ENCODE measurements at places on chromosomes 16 and 17.

GRCh38 chr17:55575058-55575636 lies 63.9 kb upstream of the SMIM36 start:
- H3K36me3 ChIP-seq: no peaks in the 10 kb centered on the region
- H3K27me3 ChIP-seq: no peaks in the 10 kb centered on the region
- no peak overlapping the region for H3K4me3 ChIP-seq
- H3K4me1 ChIP-seq: peaks cover 5% of the 10 kb centered on the region

DNA sequence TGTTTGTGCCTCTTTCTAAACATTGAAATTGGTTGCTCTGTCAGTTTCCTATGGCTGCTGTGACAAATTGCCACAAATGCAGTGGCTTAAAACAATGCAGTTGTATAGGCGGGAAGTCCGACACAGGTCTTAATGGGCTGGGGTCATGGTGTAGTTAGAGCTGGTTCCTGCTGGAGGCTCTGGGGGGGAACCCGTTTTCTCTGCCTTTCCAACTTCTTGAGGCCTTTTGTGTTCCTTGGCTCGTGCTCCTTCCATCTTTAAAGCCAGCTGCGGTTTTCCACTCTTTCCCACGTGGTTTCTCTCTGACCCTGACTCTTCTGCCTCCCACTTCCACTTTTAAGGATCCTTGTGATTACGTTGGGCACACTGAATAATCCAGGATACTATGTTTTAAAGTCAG lies 12.5 kb downstream of the EPN2 start:
- H3K4me3 ChIP-seq: no peak overlapping the region
- no peak for DNase-seq
- peaks cover 53% of the 10 kb centered on the region for H3K4me1 ChIP-seq
- H3K36me3 ChIP-seq: no peaks in the 10 kb centered on the region
- H3K27me3 ChIP-seq: no peaks in the 10 kb centered on the region

GRCh38 chr16:81669473-81670350 lies 109.4 kb upstream of the PLCG2 start:
- H3K4me1 ChIP-seq: no peaks in the 10 kb centered on the region
- DNase-seq: no peak
- no peaks in the 10 kb centered on the region for H3K27me3 ChIP-seq

GRCh38 chr17:27973258-27974044 lies 69.0 kb upstream of the NLK start:
- no peak overlapping the region for H3K27ac ChIP-seq
- DNase-seq: no peak
- H3K36me3 ChIP-seq: no peaks in the 10 kb centered on the region
- no peaks in the 10 kb centered on the region for H3K4me1 ChIP-seq

GRCh38 chr17:14594690-14595089 lies 293.8 kb downstream of the HS3ST3B1 start:
- H3K4me3 ChIP-seq: no peak overlapping the region
- H3K27ac ChIP-seq: no peak overlapping the region
- no peaks in the 10 kb centered on the region for H3K27me3 ChIP-seq
- no peak for DNase-seq
- H3K36me3 ChIP-seq: no peaks in the 10 kb centered on the region

DNA sequence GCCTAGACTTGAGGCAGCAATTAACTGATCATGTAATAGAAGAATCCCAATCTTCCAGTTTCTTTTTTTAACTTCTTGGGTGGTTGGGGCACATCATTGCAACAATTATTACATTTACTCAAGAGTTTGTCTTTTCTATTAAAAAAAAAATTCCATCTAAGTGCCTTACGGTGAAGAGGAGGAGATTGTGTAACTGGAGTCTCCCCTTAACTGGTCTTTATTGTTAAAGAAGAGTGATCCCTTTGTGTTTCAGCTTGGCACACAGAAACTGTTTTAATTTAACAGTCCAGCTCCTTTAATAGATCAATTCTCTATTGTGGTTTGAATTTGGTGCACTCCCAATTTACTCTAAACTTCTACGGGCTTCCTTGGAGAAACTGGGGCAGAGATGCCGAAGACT lies 75.2 kb downstream of the FTO start:
- no peaks in the 10 kb centered on the region for H3K36me3 ChIP-seq
- H3K4me3 ChIP-seq: no peak overlapping the region
- no peaks in the 10 kb centered on the region for H3K27me3 ChIP-seq
- no peak overlapping the region for H3K27ac ChIP-seq
- H3K4me1 ChIP-seq: peaks cover 44% of the 10 kb centered on the region

DNA sequence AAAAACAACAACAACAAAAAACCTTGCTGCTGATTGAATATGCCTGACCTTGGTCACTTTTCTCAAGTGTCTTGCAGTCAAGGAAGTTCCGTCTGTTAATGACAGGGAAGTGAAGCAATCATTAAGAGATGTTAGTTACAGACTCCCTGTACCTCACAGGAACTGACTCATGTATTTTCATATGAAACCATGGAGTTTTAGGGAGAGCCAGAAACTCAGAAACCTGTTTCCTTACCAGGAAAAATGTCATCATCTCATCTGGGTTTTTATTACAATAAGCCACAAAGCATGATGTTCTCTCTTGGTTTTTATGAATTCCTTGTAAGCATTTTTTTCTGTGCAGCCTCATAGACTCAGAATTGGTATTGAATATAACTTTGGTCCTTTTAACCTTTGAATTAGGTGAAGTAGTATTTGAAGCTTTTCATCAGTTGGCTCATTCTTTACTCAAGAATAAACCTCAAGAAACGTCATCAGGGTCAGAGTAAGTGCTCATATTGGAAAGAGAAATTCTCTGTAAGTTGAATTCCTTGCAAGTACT lies 10.3 kb downstream of the LYRM1 start:
- H3K36me3 ChIP-seq: no peaks in the 10 kb centered on the region
- H3K4me1 ChIP-seq: peaks cover 31% of the 10 kb centered on the region
- H3K4me3 ChIP-seq: no peak overlapping the region
- no peak for DNase-seq
- no peaks in the 10 kb centered on the region for H3K27me3 ChIP-seq

All from gastrocnemius medialis (tissue), 4 donors.